ENCODE measurements at places on chromosomes 7 and 10.

DNA sequence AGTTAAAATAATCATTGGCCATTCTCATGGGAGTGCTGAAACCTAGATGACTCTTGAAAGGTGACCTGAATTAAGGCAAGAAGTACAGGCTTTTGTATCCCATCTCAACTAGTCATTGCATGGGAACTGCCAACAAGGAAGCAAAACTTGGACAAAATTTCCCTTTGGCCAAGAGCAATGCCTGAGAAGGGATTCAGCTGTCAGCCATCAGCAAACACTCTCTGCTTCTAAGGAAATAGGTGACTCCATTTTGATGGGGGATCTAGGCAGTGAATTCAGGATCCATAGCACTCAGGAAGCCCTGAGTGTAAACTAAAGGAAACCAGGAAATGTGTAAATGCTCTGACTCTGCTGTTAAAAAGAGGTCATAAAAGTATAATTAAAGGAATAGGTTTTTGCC, 221.5 kb upstream of the TMEM229A start:
- no peak for ATAC-seq

DNA sequence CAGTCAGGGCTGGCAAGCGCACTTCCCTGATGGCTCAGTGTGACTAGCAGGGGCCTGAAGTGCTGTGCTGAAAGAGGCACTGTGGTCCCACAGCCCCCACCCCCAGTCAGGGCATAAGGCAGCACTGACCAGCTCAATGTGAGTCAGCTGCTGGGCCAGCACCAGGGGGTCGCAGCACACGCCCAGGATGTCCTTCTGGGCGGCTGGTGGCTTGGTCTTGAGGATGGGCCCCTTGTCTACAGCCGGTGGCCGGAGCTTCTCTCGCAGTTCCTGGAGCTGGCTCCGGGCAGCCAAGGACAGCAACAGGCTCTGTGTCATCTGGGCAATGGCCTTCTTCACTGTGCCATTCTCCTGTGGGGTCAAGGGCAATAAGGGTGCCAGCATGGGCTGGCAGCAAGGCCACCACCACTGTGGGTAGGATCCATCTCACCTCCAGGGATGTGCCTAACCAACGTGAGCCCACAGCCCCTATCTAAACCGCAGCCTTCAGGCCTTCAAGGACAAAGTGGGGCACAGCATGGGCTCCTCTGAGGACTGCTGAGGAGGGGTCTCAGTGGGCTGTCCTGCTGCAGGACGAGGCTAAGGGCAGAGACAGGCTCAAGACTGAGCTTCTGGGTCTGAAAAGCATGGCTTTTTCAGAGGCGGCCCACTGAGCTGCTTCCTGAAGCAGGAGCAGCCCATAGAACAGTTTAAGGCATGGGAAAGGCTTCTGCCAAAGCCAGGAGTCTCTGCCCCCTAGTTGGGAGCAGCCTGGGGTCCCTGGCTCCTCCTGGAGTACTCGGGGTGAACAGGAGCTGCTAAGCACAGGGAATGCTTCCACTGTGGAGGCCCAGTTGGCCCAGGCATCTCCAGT, 62.5 kb downstream of the CSGALNACT2 start:
- ATAC-seq: no peak

DNA sequence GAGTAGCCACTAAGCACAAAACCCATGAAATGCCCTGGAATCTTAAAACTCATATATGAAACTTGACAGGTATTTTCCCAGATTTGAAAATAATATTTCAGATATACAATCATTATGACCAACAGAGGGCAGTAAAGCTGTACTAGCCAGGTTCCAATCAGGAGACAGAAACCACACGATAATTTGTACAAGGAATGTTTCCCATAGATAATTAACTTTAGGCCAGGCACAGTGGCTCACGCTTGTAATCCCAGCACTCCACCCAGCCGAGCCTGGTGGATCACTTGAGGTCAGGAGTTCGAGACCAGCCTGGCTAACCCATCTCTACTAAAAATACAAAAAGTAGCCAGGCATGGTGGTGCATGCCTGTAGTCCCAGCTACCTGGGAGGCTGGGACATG, 31.0 kb upstream of the NUB1 start:
- no peak for ATAC-seq

DNA sequence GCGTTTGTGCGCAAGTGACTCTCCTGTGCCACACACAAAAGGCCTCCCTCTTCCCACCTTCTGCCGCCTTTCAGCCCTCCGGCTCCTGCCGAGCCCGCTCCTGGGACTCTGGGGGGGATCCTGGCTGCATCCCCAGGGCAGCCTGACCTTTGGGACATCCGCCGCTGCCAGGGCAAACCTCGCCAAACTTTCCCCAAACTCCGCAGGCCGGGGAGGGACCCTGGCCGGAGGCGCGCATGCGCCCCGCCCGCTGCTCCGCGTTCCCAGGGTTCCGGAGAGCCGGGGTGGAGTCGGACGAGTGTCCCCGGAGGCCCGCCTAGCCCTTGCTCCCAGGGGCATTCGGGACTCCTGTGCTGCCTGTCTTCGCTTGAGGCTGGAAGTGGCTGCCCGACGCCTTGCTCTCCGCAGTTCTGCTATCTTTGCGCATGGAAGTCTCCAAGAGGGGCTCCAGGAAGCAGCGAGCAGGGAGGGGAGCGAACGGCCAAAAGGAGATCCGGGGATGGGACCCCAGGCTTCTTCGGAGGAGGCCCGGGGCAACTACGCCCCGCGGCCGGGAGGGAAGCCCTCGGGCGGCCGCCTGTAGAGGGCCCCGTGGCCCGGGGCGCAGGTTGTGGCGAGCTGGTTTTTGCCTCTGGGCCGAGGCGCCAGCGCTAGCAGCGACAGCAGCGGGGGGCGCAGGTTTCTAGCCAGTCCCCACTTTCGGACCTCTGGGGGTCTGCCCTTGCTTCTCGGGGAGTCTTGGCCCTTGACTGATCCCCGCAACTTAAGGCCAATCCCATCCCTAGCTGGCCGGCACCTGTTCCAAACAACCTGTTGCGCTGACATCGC, 7.0 kb downstream of the PTF1A start:
- ATAC-seq: no peak

DNA sequence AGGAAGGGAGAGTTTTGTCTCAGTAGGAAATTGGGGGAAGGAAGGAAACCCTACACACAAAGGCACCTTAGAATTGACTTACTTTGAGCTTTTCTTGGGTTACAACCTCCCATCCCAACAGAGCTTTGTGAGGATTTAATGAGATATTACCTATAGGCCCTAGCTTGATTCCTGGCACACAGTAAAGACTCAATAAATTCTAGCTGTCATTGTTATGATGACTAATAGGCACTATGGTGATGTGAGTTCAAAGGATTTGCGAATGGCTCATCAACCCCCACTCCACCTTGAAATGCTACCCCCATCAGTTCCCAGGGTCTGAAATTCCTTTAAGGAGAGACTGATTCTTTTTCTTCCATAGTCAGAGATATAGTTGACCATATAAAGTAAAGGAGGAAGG, 67.9 kb upstream of the SMNDC1 start:
- ATAC-seq: no peak

DNA sequence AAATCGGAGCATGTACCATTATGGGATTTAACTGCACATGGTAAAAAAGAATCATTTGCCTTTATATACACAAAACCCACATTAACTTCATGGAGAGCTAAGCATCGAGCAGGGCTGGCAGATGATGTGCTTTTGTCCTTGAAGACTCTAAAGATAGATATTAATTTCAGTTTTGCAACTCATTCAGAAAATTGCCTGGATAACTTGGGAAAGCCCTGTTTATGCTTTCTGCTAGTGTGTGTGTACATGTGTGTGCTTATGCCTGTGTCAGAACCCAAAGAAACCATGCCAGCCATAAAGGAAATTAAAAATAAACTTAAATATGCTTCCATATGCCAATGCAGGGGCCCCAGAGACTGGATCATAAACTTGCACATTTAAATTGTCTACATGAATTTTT, 640.0 kb downstream of the PARD3 start:
- no peak for ATAC-seq

DNA sequence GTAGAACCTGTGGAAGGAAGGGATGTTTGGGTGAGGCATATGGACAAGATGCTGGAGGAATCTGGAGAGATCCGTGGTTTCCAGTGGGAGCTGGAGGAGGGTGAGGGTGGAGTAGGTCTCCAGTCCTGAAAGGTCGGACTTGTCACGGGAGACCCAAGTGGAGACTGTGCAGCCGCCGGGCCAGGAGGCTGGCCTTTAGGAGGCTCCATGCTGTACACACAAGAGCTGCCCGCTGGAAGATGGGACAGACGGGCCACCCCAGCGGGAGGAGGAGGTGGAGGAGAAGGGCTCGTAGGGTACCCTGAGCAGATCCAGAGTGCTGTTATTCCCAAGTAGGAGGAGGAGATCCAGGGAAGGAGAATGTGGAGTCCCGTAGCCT, 106.7 kb downstream of the NKX6-2 start:
- no peak for ATAC-seq

GRCh38 chr10:28179006-28179742, 123.7 kb downstream of the MPP7 start:
- ATAC-seq: peak; percentile 81

- no peak for ATAC-seq
Measured at GRCh38 chr10:29026065-29026797, 262.6 kb upstream of the LYZL1 start.

DNA sequence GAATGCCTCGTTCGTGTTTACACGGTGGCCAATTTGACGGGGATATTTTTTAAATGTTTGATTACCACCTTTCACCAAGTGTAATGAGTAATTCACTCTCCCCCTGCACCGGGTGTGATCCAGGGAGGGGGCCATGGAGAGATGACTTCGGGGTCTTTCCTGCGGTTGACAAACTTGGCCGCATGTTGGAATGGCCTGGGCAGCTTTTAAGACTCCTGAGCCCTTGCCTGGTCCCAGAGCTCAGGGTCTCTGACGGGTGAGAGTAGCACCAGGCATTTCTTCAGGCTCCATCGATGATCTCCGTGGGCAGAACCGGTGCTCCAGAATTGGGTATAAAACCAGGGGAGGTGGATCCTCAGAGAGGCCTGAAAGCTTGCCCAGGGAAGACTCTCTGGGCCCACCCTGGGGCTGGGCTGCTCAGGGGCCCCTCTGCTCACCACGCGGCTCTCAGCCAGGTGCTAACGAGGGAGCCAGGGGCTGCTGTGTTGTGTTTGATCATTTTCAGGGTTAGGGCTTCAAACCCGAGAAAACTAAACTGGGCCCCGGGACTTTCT, 882 bp downstream of the ZNF282 start:
- peak; percentile 7 for ATAC-seq

DNA sequence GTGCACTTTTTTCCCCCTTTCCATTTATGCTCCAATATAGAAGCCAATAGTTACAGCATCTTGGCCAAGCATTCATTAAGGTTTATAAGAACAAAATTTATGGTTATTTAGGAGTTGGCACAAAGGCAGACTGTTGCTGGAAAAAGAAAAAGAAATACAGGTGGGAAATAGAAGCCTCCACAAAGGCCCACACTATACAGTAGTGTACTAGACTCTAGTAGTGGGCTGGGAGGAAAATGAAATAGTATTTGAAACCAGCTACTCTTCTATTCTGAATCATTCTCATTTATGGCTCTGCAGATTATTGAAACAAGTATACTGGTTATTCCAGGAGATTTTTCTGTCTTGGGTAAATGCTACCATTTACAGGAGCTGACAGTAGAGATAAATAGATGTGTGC, 80.9 kb upstream of the CDK6 start:
- peak; percentile 69 for ATAC-seq

- no peak for ATAC-seq
Measured at GRCh38 chr7:91811236-91811635, 69.3 kb downstream of the MTERF1 start.

DNA sequence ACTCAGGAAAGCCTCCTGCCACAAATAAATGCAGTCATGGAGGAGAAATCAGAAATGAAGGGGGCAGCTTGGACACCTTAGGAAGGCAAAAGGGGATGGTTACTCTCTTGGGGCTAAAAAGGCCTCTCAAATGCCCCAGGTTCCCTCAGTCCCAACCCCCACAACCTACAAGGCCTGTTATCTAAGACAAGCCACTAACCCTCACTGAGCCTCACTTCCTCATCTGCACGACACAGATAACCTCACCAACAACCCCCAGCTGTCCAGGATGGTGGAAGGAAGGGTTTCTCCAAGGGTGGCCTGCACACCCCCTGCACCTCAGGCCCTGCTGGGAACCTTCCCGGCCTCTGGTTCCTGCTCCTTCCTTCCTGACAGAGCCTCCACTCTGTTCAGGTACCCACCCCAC, 29.2 kb downstream of the SORBS1 start:
- no peak for ATAC-seq

DNA sequence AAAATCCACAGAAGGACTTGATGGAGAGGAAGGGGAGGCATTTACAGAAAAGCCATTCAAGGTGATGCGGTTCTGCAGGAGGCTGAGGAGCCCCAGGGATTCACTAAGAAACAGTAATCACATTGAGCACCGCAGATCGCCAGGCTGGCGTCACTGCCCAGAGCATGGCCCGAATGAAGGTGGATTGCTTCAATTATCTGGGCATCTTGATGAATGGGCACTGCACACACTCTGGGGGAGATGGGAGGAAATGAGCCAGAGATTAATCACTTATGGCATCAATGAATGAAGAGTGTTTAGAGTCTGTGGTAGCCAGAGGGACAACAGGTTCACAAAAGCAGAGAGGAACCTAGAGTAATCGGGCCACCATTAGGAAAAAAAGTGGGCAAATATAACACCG, 292.1 kb downstream of the ZEB1 start:
- no peak for ATAC-seq

DNA sequence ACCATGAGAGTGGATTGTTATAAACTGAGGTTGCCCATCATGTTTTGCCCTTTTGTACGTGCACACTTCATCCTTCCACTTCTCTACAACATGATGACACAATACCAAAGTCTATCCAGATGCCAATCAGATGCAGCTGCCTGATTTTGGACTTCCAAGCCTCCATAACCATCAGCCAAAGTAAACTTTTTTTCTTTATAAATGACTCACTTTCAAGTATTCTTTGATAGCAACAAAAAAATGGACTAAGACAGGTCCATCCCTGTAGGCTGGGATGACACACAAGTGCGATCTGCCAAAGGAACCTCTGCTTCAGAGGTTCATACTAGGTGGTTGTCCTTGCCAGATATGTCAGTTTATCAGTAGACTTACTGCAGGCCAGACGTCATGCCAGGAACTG, 320.2 kb upstream of the FZD1 start:
- no peak for ATAC-seq

DNA sequence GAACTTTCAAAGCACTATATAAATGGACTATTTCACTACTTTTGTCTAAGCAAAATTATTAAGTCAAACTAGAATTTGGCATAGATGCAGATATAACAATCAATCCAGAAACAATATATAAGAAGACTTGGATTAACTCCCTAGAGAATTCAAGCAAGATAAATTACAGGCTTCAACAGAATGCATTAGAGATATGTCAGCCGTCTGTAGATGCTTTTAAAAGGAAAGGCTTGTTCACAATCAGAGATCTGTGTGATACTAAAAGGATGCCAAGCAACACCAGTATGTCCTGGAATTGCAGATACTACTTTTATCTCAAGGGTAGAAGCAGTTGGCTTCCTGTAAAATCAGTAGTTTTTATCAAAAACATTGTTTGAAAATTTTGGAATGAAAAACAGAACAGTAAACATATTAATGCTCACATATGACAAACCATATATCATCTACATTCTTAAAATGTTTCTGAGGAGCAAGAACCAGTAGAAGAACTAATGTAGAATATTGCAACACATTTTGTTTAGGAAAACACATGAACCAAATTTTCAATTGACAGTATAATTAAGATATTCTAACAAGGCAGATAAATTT, 947.9 kb upstream of the LRRN3 start:
- no peak for ATAC-seq

Data from SK-N-SH treated with all-trans-retinoic acid at 6 μM for 48 hours (cell line).